ENCODE measurements at places on chromosomes 3 and 15.

GRCh38 chr3:115399750-115400149 is 223.6 kb upstream of the GAP43 start:
- no peak for DNase-seq

GRCh38 chr3:189334064-189334920 is 162.5 kb downstream of the TPRG1 start:
- no peak for DNase-seq

DNA sequence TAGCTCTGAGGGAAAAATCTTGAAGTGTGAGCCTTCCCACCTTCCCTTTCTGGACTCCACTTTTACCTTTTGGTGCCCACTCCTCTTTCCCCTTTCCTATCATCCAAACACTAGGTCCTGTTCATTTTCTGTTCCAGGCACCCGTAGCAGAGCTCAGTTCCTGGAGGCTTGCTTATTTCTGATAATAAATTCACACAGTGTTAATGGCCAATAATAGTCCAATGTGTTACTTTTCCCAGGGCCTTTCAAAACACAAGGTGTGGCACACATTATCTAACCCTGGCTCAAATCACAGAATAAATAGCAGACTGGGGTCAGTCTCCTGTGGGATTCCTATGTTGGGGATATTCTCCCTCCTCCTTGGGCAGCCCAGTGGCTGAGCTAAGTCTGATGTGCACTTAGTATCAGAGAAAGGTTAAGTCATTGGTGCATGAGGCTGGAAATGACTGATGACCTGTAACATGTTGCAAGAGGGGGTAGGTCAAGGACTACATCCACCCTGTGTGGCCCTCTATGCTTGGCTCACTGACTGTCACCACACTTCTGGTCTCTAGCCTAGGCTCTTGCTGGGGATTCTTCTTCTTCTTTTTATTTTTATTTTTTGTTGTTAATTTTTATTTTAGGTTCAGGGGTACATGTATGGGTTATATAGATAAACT is 43.7 kb upstream of the ROPN1 start:
- no peak for DNase-seq

- DNase-seq: no peak
Measured at GRCh38 chr3:151548195-151548594, 87.3 kb upstream of the IGSF10 start.

- no peak for DNase-seq
Measured at GRCh38 chr15:25674913-25675312, 188.2 kb downstream of the ATP10A start.

DNA sequence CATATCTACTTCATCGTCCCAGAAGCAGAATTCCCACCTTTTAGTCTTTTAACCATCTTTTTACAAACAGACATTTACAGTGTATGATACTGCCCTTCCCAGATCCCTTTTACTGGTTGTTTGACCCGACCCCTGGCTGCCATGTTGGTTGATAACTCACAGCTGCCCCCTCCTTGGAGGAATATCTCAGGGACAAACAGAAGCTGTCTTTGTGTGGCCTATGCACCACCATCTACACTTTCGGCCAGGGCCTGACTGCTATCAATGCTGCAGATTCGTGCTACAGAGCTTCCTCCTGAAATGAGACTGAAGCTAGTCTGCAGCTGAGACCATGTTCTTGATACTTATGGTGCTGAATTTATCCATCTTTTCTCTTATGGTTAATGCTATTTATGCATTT is 6.6 kb upstream of the POLQ start:
- DNase-seq: no peak

- no peak for DNase-seq
Measured at GRCh38 chr15:42065033-42065432, 29.3 kb downstream of the PLA2G4D start.

Measured in GM12892 (cell line).